ENCODE measurements at places on chromosomes 11 and 22.

DNA sequence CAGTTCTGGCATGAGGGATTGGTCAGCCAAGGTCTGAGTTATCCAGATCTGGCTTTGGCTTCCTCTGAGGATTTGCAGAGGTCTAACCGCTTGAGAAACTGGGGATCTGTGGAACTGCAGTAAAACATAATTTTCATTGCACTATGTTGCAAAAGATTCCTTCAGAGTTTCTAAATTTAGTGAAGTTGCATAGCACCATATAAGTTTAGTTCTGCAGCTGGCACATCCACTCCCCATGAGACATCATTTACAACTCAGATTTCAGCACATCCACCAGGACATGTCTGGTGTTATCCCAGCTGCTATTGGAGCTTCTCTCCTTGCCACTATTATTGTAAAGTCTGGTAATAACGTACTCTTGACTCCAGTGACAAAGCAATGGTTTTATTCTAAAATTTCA, 181.5 kb downstream of the CWF19L2 start:
- DNase-seq = no peak

DNA sequence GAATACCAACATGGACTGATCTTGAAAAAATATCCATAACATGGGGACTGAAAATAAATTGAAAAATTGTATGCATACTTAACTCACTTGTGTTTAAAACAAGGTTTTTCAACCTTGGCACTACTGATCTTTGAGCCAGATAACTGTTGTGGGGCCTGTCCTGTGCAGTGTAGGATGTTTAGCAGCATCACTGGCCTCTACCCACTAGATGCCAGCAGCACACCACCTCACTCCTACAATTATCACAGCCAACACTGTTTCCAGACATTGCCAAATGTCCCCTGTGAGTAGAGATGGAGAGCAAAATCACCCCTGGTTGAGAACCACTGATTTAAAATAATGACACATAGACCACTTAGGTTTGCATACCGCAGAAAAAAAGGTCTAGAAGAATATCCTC, 45.0 kb upstream of the SLC1A2 start:
- no peak for DNase-seq

DNA sequence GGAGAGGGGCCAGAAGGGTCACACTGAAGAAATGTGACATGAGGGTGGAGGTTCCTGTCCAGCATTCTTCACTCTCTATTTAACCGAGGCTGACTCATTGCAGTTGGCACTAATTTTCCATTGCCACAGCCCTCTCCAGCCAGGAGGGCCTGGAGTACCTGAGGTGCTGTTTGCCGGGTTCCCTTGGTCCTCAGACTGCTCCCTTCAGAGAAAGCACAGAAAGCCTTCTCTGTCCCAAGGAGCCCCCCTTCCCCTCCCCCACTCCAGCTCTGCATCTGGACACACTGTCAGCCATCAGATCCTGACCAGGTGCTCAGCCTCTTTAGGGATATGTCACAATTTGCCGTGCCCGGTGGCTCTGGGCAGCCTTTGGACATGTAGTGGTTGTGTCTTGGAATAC, 3.2 kb upstream of the C11orf91 start:
- DNase-seq = no peak

DNA sequence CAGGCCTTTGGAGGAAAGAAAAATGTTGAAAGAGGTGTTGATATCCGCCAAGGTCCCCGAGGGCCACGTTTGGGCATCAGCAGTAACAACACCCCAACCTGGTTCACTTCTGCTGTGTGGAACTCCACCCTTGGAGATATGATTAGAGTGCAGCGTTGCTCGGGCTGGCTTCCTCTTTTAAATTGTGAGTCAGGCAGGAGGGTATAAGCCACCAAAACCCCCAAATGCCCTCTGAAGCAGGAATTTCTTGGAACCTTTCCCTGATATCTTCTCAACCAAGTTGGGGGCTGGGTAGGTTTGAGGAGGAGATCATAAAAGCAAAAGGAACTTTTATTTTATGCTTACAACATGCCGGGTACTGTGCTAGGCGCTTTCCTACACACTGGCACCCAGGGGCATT, 6.4 kb upstream of the C11orf96 start:
- no peak for DNase-seq

DNA sequence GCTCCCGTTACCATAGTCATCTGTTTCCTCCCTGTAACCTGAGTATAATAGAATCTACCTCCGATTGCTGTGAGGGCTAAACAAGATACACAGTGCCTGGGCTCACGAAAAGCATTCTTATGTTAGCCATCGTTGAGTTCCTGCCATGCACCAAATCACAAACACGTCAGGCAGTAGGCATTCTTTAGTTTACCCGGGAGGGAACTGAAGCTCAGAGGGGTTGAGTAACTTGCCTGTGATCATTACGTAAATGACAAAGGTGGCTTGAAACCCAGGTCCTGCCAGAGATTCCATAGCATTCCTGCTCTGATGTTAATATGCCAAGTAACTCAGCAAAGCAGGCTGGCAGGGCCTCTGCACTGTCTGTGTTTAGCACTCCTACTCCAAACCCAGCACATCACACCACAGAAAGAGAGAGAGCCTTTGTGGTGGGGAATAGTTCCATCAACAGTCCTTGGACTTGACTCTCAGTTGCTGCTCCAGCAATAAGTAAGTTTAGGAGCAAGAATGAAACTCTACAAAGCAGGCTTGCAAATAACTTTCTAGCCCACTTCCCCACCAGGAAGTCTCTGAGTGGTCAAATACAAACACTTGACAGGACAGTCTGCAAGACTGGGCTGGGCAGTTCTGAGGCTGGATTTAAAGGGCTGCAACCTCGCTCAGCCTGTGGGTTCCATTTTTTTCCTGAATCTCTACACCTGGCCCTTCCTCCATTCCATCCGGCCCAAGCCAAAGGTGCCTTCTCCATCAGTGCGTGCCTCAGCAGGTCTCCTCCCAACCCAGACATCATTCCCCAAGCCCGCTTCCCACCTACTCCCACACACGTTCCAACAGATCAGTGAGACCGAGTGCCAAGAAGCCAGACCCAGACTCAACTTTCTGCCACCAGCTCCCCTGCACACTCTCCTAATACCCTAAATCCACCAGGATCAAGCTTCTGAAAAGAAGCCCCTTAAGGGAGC, 1.1 kb downstream of the SCN2B start:
- DNase-seq = no peak

- DNase-seq = no peak
Observed at GRCh38 chr11:132300283-132300682, 929.9 kb downstream of the NTM start.

- no peak for DNase-seq
Observed at GRCh38 chr22:50737728-50738648, at the start of gene ACR. Gene ACR, plus strand, starts transcription at chr22:50738204. Its CDS starts 32 bp downstream, at chr22:50738236.

Data from urinary bladder (tissue), 4 donors.